Suprapubic skin (tissue), 4 donors: ENCODE measurements at places on chromosomes 12 and 14.

DNA sequence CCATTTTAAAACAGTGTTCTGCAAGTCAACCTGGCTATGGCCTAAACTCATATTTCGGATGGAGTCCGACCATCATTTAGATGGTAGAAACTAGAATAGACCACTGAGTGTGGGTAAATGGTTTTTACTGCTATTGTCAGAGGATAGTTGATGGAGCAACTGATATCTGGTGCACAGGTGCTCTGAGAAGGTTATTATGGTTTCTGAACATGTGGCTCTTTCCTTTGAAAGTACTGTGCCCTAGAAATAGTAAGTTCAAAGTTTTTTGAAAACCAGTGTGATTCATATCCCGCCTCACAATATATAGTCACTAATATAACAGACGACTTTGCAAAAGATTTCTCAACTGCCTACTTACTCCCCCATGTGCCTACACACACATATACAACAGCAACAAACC, 64.4 kb upstream of the BTG1 start:
- no peak for DNase-seq

DNA sequence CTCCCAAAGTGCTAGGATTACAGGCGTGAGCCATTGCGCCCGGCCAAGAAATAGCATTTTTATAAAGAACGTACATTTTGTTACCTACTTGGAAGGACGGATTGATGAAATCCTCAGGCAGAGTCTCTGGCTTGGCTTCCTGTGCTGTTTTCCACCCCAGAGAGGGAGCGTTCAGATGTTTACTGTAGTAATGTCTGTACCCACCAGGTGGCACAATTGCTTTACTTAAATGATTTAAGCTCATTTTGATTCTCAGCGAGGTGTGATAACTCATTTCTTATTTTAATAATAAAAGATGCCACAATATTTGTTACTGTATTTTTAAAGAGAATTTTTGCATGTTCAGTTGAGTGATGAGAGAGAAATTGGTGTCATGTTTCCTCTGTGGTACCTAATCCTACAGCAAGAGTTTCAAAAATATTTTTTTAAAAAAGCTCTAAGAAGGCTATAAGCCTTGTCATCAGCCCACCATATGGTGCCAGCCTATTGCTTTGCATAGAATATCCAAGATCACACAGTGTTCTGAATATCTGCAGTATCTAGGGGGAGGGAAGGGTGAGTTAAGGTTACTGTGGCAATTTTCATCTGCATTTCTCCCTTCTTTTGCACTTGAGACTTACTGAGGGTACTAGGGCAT, 82.6 kb upstream of the TRAF3 start:
- no peak for DNase-seq

GRCh38 chr12:41473441-41473840, 285.3 kb downstream of the PDZRN4 start:
- no peak for DNase-seq

- no peak for DNase-seq
These were observed 4.6 kb downstream of the MARCHF9 start for GRCh38 chr12:57759360-57759980.

- no peak for DNase-seq
These were observed 167.0 kb downstream of the PPM1H start for GRCh38 chr12:62767946-62768345.

DNA sequence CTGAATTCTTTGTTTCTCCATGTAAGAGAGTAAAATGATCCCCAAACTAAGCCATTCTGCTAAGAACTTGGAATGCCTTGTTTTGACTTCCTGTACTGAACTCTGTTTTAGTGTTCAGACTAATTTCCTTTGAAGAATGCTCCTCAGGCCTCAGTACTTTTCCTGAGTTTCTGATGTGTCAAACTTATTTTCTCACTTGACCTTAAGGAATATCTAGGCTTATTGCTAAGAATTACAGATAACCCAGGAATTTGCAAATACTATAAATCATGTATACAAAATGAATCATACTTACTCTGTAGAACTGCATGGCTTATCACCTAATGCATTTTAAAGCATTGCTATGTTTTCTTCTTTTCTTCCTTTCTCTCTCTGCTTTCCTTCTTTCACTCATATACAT, 93.1 kb upstream of the PKP2 start:
- DNase-seq, result no peak

DNA sequence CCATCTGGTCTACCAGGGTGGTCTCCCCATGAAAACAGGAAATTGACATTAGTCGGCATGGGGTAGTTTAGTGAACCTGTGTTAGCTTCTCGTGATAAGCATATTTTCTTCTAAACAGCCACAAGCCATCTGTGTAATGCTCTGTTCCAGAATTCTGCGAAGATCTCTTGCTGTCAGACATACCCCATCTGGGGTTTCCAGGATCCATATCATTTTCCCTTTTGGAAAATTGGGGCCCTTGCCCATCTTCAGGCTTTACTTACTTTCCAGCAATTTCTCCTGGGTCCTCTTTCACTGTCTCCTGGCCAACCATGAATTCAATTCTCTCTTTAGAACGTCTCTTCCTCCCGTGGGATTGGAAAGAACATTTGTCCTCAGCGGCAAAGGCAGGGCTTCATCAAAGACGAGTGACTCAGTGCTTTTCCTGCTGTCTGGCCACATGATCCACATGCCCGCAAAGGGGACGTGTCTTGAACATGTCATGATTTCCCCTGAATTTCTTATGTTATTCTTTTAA, 21.4 kb upstream of the NCOR2 start:
- no peak for DNase-seq

DNA sequence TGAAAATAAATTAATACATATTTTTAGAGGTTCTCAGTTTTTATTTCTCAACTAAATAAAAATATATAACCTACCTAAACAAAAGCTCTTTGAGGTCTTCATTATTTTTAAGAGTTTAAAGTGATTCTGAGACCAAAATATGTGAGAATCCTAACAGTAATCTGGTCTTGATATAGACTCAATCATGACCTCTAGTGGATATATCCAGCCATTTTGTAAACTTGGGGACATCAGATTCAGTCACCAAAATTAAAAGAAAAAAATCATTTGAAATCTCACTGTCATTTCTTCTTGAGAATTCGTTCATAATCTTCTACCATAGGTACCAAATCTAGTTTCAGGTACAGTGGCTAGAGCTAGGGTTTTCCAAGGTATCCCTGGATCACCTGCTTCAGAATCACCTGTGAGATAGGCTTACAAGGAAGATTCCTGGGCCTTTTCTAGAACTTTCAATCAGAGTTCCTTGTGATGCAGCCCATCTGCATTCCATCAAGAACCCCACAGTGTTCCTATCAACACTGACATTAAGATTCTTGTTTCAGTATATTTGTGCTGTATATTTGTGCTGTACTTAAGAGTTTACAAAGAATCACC, 214.9 kb downstream of the ADAMTS20 start:
- no peak for DNase-seq

- no peak for DNase-seq
These were observed 333.1 kb downstream of the FUT8 start for GRCh38 chr14:65745396-65746190.

DNA sequence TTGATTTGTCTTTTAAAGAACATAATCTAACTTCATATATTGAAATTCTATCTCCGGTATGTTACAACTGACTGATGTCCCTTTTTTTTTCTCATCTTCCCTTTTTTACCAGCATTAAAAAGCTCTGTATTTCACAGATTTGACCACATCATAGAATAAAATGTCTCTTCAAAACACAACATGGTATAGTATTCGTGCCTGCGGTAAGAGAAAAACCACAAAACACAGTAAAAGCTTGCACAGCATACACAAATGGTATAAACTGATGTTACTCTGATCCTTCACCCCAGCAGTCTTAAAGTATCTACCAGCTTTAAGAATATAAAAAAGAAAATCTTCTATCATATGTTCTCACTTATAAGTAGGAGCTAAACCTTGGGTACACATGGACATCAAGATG, 83.4 kb downstream of the HECTD1 start:
- DNase-seq, result no peak

- no peak for DNase-seq
These were observed 185.2 kb upstream of the TBX3 start for GRCh38 chr12:114868995-114869834.

DNA sequence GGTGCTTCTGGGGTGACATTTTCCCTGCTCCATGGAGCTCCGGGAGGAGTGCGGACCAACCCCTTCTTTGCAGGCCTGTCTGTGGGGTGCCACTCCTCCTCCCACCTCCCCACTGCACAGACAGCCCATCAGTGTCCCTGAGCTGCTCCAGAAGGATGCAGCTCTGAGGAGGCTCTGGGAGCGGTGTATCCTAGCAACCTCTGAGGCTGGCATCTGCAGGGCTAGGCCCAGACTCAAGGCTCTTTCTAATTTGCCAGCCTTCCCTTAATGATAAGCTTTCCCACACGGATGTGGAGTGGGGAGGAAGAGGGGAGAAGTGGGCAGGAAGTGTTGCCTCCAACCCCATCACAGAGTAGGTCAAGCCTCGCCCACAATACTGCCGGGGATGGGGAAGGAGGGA, 59.7 kb downstream of the CALM1 start:
- DNase-seq, result no peak
